ENCODE measurements at places on chromosomes 6 and 20.

DNA sequence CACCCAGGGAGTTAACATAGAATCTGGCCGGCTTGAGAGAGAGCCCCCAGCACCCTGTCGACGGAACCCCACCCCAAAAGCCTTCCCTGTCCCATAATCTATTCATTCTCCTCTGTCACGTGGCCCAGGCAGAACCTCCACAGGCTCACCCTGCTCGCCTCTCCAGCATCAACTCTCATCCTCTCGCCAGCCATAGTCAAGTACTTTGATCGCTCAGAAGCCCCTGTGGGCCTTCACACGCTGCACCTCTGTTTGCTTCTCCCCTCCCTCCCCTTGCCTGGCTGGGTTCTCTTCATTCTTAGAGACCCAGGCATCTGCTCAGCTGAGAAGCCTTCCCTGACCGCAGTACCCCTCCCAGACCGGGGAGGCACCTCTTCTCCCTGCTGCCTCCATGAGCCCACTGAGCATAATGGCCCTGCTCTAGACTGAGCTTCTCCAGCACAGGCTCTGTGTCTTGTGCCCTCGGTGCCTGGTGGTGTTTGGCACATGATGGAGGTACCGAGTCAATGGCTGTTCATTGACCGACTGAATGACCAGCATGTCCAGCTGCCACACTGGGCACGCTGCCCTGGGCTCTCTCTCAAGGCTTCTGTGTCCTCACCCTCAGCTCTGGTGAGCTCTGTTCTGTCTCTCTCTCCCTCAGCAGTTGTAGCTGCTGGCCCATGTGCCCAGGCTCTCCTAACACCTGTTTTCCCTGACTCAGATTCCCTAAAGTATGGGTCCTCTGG lies 33.7 kb downstream of the PKIG start:
- DNase-seq: peak; percentile 57

- no peak for DNase-seq
Measured at GRCh38 chr6:143878272-143878760, 14.0 kb downstream of the ZC2HC1B start.

GRCh38 chr6:158233214-158233795 lies 65.2 kb downstream of the GTF2H5 start:
- DNase-seq: no peak

GRCh38 chr6:16223362-16223761 lies 15.0 kb upstream of the GMPR start:
- DNase-seq: no peak

- no peak for DNase-seq
Measured at GRCh38 chr20:18543932-18544331, 23.3 kb upstream of the SMIM26 start.

- no peak for DNase-seq
Measured at GRCh38 chr6:117126213-117126612, 139.1 kb upstream of the VGLL2 start.

DNA sequence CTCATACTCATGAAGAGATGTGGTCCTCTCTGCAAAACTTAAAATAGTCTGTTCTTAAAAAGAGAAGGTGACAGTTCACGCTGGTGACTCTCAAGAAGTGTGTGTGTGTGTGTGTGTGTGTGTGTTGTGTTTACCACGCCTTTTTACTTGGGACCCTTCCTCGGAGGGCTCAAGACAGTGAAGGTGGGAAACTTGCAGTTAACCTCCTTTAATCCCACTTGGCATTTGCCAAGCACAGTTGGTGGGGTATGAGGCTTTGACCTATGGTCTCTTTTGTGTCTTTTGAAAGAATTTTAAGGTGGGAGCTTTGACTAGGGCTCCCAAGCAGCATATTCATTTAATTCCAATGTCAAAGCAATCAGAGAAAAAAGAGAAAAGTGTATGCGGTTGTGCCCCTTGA lies 395.8 kb downstream of the TFAP2B start:
- DNase-seq: no peak

DNA sequence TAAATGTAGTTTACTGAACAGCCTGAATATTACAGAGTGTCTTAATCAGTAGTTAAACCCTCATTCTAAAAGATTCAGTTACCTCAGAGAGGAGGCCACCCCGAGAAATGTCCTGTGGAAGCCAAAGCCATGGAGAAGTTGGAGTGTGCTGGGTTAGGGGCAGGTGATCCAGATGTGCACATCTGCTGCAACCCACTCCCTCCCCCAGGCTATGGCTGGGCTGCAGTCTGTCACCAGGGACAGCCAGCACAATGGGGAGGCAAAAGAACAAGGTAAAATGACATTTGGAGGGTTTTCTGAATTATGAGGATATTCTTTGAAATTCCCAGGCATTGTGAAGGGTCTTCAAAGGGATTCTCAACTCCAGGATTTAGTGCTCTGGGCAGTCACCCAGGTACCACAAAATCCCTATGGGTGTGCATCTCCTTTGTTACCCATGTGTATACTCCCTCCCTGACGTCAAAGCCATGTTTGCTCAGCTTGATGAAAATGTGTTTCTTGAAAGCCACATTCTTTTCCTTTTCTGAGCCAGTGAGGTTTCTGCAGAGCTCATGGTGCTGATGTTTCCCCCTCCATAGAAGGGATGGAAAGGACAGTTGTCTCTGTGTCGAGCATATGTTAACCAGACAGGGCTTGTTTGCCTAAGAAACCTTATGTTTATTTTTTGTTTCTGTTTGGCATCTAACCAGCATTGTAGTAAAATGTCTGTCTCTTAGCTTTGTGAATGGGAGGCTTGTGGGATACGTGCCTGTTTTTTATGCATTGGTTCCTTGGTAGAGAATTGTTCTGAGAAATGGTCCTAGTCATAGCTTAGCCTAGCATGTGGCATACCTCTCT lies 212.3 kb upstream of the TBX18 start:
- DNase-seq: peak; percentile 79

- DNase-seq: peak; percentile 65
Measured at GRCh38 chr20:59813948-59814839, 119.2 kb downstream of the SYCP2 start.

GRCh38 chr6:84685983-84686584 lies 78.3 kb downstream of the TBX18 start:
- no peak for DNase-seq

All from muscle of leg (tissue), 16 donors.